ENCODE measurements at places on chromosomes 16 and 17.

GRCh38 chr16:74186561-74186971 is 110.0 kb upstream of the PSMD7 start:
- DNase-seq: no peak

DNA sequence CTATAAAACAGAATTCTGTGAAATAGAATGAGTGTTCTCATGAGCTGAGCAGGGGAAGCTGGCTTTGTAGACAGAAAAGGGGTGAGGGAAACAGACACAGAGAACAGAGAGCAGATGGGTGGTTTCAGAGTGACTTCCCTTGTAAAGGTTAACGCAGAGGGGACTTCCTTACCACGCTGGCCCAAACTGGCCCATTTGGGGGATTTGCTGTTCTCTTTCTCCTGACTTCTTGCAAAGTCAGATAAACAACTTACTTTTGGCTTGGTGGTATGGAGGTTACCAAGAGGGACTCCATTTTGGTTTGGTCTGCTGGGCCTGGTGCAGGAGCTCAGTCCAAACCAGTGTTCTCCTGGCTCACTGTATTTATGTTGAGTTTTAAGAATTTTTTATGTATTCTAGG is 48.4 kb downstream of the SEC14L1 start:
- DNase-seq: no peak

GRCh38 chr17:7363311-7363710 is 8.4 kb downstream of the TMEM95 start:
- no peak for DNase-seq

- no peak for DNase-seq
Observed at GRCh38 chr16:52077607-52078006, 469.3 kb downstream of the TOX3 start.

GRCh38 chr17:81648013-81648706 is 8.2 kb downstream of the PDE6G start:
- DNase-seq: no peak

DNA sequence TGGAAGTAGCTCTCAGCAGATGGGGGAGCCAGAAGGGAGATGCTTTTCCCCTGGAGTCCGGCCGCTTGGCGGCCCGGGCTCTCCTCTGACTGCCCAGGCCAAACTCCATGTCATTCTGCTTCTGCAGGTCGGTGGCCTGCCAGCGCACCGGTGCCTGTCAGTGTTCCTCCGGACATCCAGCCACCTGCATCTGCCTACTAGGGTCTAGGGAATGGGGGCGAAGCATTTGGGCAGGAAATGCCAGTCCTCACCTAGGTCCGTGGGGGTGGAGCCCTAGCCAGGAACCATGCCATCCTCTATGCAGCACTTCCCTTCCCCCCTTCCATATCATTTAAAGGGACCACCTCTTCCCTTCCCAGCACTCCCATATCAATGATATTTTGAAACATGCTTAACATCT is 34.2 kb downstream of the GJC1 start:
- DNase-seq: no peak

DNA sequence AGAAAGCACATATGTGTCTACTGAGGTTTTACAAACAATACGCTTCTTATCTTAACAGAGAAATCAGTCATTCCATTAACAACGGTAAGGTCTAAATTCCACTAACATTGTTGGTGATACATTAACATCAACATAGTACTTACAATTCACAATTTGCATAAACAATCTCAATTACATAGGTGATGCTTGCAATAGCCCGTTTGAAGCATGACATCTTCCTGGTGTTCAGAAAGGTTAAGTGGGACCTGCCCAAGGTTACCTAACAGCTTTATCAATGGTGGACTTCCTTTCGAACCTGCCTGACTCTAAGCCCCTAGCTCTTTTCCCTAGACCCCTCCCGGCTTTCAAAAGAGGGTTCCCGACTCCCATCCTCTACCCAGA is 699 bp downstream of the FAM222B start:
- DNase-seq: no peak

GRCh38 chr16:23950898-23951297 is 115.1 kb downstream of the PRKCB start:
- DNase-seq: no peak

- no peak for DNase-seq
Observed at GRCh38 chr16:10966129-10966528, 21.8 kb downstream of the CLEC16A start.

Measured in activated CD8-positive, alpha-beta memory T cell treated with anti-CD3 and anti-CD28 coated beads for 1 hour (primary cell).